NCI-H1930 (cell line): ENCODE measurements at places on chromosomes 7 and 10.

- DNase-seq = no peak
These were observed 81.7 kb downstream of the ELMO1 start for GRCh38 chr7:37367010-37367409.

DNA sequence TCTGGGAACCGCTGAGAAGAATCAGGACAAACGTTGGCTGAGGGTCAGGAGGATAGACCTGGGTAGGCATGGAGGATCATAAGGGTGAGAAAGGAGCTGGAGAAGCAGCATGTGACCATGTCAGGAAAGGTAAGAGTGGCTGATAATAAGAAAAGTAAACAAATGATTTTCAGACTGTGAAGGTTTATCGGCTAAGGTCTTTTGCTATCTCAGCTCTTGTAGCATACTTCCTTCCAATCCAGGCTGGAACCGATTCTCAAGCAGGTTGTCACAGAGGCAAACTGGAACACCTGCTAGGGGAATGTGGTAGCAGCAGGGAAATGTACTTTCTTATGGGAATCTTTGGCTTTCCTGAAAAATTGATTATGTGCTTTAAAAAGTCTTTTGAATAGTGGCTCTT, 74.7 kb downstream of the TMEM168 start:
- no peak for DNase-seq

- peak; percentile 43 for DNase-seq
These were observed 28.7 kb downstream of the PNPLA8 start for GRCh38 chr7:108497082-108497725.

- DNase-seq = no peak
These were observed 148.0 kb downstream of the GALNT11 start for GRCh38 chr7:152173372-152174070.

DNA sequence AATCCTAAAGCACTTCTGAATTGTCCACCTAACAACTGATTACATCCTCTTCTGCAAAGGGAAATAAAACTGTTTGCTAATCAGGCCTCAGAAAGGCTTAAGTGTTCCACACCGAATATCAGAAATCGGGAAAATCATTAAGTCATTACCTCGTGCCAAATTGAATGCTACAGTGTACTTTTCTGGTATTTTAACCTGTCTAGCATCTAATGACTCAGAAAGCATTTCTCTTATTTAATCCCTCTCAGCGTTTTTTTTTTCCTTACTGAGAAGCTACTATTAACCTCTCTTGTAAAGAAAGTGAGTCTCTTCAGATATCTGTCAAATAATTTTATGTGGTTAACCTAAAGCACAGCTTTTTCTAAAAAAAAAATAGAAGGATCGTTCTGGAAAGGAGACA, 28.6 kb downstream of the VIM start:
- DNase-seq = no peak

GRCh38 chr10:97509120-97509680, 10.5 kb downstream of the UBTD1 start:
- DNase-seq = no peak

GRCh38 chr10:131743190-131744151, 157.3 kb upstream of the PPP2R2D start:
- DNase-seq = no peak

- no peak for DNase-seq
These were observed 83.8 kb downstream of the COL13A1 start for GRCh38 chr10:69885379-69886013.

DNA sequence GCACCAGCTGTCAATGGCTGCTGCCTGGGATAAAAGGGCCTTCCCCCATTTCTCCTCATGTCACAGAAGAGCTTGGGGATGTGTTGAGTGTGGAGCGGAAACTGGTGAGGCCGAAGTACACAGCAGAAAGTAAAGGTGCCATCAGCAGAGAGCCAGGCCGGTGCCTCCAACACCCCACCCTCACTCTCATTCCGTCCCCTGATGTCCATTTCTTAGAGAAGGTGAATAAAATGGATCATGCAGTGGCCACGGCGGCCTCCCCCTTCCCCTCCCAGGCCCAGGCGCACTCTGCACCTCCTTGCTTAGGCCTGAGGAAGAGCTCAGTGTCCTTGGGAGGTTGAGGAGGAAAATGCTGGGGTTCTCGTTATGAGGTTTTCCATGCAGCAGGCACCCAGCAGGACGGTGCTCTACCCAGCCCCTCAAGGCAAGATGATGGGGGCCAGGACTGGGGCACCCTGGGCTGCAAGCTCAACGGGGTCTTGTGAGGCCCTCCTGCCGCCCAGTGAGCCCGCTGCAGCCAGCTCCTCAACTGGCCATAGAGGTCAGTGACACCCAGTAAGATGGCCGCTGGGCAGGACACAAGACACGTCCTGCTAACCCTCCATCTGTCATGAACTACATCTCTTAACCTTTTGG, 163.9 kb downstream of the ADARB2 start:
- DNase-seq = no peak

GRCh38 chr7:107037717-107038603, 6.5 kb upstream of the PRKAR2B start:
- no peak for DNase-seq

DNA sequence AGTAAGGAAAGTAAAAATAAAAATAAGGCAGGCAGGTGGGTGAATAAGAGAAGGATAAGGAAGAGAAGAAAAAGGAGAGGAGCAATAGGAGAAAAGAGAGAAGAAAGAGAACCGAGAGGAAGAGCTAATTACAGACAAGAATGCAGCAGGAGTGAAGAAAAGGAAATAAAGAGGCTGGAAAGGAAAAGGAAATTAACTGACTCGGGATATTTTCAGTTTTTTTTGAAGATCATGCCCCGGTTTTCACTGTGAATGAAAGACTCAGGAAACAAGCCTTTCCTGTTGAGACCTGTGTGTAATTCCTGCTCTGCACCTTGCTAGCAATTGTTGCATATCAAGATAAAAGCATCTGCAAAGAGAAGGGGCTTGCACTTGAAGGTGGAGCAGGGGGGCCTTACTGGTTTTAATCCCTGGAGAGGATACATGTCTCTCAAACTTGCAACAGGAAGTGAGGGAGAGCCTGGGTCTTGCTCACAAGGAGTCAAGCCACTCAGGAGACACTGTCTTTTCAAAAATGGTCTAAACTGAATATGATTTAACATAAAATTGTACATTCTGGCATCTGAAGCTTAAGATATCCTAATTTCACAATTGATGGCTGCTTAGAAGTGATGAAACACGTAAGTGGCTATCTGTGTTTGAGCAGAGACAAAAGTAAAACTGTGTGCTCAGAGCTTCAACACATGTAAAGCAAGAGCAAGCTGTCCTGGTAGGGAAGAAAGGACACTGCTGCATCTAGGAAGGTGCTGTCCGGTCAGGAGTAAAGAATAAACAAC, 157.6 kb downstream of the FAM107B start:
- no peak for DNase-seq

DNA sequence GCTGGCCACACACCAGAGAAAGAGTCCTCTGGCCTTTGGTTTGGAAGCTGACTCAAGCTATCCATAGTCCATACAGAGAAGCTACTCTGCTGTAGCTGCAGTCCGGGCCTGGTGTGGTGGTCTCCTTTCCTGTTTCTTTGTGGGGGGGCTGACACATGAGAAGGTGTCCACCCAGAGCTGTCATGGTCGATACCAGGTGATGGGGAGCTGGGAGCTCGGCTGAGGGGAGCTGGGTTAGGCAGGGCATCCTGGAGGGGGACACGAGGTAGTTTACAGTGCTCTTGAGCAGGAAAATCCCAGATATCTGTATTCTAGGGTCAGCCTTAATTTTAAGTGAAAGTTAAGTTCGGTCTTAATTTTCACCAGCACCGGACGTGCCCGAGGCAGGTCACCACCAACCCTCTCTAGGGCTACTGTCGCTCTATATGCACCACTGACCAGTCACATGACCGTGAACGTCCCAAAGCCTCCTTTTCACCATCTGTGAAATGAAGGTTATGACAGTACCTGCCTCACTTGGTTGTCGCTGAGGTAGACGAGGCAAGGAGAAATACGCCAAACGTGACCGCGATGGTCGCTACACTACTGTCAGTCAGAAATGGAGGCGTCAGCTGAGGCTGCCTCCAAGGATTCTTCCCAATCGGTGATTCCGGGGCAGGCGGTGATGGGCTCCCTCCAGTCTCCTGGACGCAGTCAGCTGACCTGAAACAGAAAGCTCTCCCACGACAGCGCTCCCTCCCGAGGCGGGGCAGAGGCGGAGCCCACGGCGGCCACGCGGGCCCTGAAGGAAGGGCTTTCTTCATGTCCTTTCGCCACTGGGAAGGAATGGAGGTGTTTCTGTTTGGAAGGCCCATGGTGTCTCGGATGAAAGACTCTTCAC, 69.4 kb upstream of the SHH start:
- no peak for DNase-seq

DNA sequence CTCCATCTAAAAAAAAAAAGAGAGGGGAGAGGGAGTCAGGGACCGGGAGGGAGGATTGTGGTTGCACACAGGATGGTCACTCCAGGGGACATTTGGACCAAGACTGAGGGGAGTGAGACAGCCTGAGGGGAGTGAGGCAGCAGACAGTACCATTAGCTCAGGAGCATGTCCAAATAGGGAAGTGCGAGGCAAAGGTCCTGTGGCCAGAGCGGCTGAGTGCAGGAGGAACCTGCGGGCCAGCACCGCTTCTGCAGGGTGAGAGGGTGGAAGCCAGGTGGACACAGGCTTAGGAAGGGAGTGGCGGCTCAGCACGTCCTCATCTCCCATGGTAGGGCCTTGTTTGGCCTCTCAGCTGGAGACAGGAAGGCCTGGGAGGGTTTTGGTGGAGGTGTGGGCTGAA, 48.9 kb upstream of the PFKFB3 start:
- no peak for DNase-seq

- DNase-seq = no peak
These were observed 23.6 kb downstream of the BEND7 start for GRCh38 chr10:13505052-13505680.

DNA sequence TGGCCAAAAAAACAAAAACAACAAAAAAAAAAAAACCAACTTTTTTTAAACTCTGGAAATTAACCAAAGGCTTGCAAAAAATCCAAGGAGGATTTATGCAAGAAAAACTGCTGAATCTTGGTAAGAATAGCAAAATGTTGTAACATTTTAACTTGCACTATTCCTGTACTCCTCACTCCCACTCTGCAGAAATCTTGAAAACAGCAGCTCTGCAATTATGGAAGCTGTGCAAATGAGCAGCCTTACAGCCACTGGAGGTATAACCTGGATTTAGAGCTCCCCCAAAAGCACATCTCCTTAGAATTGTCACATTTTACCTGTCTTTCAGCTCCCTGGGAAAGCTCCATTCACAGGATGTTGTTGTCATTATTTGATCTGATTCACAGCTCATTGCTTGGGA, 41.8 kb upstream of the LRGUK start:
- no peak for DNase-seq

GRCh38 chr7:4726566-4726965, 44.5 kb downstream of the FOXK1 start:
- DNase-seq = no peak

GRCh38 chr10:114629083-114629823, 28.8 kb downstream of the ABLIM1 start:
- no peak for DNase-seq

GRCh38 chr7:68187532-68187931, 1190.9 kb downstream of the TYW1 start:
- no peak for DNase-seq
